Psoas muscle (tissue), 8 donors: ENCODE measurements at places on chromosomes 5 and 9. TPM values are rescaled to one million over a fixed set of nuclear protein-coding genes. Genes with fewer than 3 reads are reported as not detected.

Gene EMB
- polyA plus RNA-seq = 0.47 TPM

Gene PCDHB4
- polyA plus RNA-seq = 0.80 TPM

Gene PCDHB9
- 0.13 TPM for polyA plus RNA-seq

Gene HTR1A
- polyA plus RNA-seq = not detected

Gene GABRA1
- polyA plus RNA-seq = not detected

Gene LRRC19
- polyA plus RNA-seq = not detected

Gene NPR3
- 1.6 TPM for polyA plus RNA-seq

Gene TLX3
- polyA plus RNA-seq = not detected

Gene DOCK8
- 0.82 TPM for polyA plus RNA-seq

Gene ZNF354B
- 5.4 TPM for polyA plus RNA-seq

Gene FOXD1
- 0.17 TPM for polyA plus RNA-seq

Gene SLC34A1
- not detected for polyA plus RNA-seq

Gene CEP78
- polyA plus RNA-seq = 2.3 TPM

Gene NKD2
- polyA plus RNA-seq = 0.68 TPM

Gene WWC1
- polyA plus RNA-seq = 0.13 TPM

Gene LCN15
- polyA plus RNA-seq = 1.4 TPM

Gene TGFBI
- 20.9 TPM for polyA plus RNA-seq

Gene CSNK1A1
- polyA plus RNA-seq = 73.6 TPM

Gene SPATA31D4
- not detected for polyA plus RNA-seq

Gene RABEPK
- polyA plus RNA-seq = 15.4 TPM

Gene SPOCK1
- polyA plus RNA-seq = 7.1 TPM

Gene RANBP17
- polyA plus RNA-seq = 0.08 TPM

Gene SLC6A3
- polyA plus RNA-seq = 0.01 TPM

Gene GABRP
- 0.01 TPM for polyA plus RNA-seq

Gene NSG2
- 0.49 TPM for polyA plus RNA-seq

Gene MEIKIN
- polyA plus RNA-seq = not detected

Gene TAF1L
- polyA plus RNA-seq = under 0.01 TPM

Gene LAMC3
- polyA plus RNA-seq = 0.17 TPM

Gene PARP8
- 0.61 TPM for polyA plus RNA-seq

Gene AGXT2
- not detected for polyA plus RNA-seq

Gene GHR
- 12.4 TPM for polyA plus RNA-seq
